ENCODE measurements at places on chromosomes 2 and 18.

GRCh38 chr2:160105366-160105765 lies 43.0 kb upstream of the PLA2R1 start:
- no peak for DNase-seq

- no peak for DNase-seq
Measured at GRCh38 chr2:235199128-235199527, 247.3 kb downstream of the SH3BP4 start.

- no peak for DNase-seq
Measured at GRCh38 chr18:23453680-23454058, 582 bp downstream of the RIOK3 start.

DNA sequence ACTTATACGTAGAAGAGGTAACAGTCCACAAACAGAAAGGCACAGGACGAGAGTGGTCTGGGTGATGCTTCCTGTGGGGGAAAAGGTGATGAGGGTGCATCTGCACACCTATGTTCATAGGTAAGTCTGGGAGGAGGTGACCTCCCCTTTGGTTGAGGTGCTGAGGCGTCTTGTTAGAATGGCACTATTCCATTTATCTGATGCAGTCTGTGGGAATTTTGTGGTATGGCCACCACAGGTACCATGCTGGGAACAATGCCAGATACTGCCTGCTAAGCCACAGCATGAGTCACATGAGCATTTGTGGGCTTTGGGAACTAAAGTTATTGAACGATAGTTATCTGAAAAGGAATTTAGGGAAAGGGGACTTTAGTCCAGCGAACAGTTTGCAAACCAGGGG lies 27.9 kb downstream of the IL37 start:
- no peak for DNase-seq
